ENCODE measurements at places on chromosomes 16 and 17. TPM values are rescaled to one million over a fixed set of nuclear protein-coding genes. Genes with fewer than 3 reads are reported as not detected.

Gene KRT31
- total RNA-seq, result not detected

Gene PSME3
- total RNA-seq, result 249 TPM

Gene EFNB3
- 1.7 TPM for total RNA-seq

Gene BCL7C
- 38.7 TPM for total RNA-seq

Gene MLKL
- 25.1 TPM for total RNA-seq

Gene WSCD1
- total RNA-seq, result 3.7 TPM

Gene PIMREG
- 49.9 TPM for total RNA-seq

Gene MIS12
- total RNA-seq, result 19.5 TPM

Gene ABCC3
- total RNA-seq, result 122 TPM

Gene XAF1
- total RNA-seq, result not detected

Gene CRISPLD2
- 2.6 TPM for total RNA-seq

Gene BBS2
- total RNA-seq, result 21.0 TPM

Gene SOCS1
- 1.7 TPM for total RNA-seq

Gene MT1H
- total RNA-seq, result not detected

Gene CCDC78
- 5.9 TPM for total RNA-seq

Gene ALOX12B
- 1.8 TPM for total RNA-seq

Gene ARL2BP
- 65.8 TPM for total RNA-seq

Gene CACNG5
- not detected for total RNA-seq

Gene KRTAP1-3
- not detected for total RNA-seq

Gene TEX14
- total RNA-seq, result not detected

Gene DPEP2
- total RNA-seq, result not detected

Gene ZNF597
- 1.1 TPM for total RNA-seq

Gene CD300A
- total RNA-seq, result not detected

Gene NAGS
- total RNA-seq, result 1.1 TPM

Gene PITPNM3
- total RNA-seq, result 1.9 TPM

Gene KCNJ12
- 0.96 TPM for total RNA-seq

Gene WNT9B
- not detected for total RNA-seq

Gene TAC4
- total RNA-seq, result not detected

Gene KRTAP9-4
- total RNA-seq, result not detected

Gene KRT40
- not detected for total RNA-seq

Gene ABCA6
- not detected for total RNA-seq

Gene CHST5
- 0.03 TPM for total RNA-seq

Gene MARVELD3
- total RNA-seq, result 0.22 TPM

Gene TOM1L1
- total RNA-seq, result 46.0 TPM

Gene PHLPP2
- total RNA-seq, result 8.8 TPM

Gene ADAT1
- total RNA-seq, result 31.8 TPM

Gene ENKD1
- 11.4 TPM for total RNA-seq

Gene ADORA2B
- 13.9 TPM for total RNA-seq

Gene CMIP
- 122 TPM for total RNA-seq

Gene B9D1
- 45.9 TPM for total RNA-seq

Gene BAHCC1
- 18.2 TPM for total RNA-seq

Gene STX1B
- total RNA-seq, result 1.4 TPM

Gene P3H4
- 39.0 TPM for total RNA-seq

Gene HP
- total RNA-seq, result not detected

Gene CLEC18C
- total RNA-seq, result not detected

Data from A549 treated with CpdA at 1 μM for 4 hours (cell line).